Suprapubic skin (tissue), 4 donors: ENCODE measurements at places on chromosomes 2 and 18.

DNA sequence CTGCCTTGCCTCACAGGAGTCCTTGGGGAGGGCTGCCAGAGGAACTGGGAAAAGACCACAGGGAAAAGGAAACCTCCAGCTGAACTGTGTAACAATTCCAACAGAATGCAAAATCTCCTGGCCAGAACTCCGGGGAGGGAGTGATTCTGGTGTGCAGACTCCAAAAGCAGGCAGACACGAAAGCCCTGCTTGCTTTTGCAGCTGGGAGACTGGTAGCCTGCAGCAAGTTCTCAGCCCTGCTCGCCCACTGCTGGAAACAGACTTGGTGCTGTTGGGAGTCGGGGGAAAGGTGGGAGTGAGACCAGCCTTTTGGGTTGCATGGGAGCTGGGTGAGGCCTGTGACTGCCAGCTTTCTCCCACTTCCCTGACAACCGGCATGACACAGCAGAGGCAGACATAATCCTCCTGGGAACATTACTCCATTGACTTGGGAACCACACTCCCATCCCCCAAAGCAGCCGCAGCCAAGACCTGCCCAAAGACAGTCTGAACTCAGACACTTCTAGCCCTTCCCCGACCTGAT is 26.0 kb upstream of the NMI start:
- DNase-seq: no peak

DNA sequence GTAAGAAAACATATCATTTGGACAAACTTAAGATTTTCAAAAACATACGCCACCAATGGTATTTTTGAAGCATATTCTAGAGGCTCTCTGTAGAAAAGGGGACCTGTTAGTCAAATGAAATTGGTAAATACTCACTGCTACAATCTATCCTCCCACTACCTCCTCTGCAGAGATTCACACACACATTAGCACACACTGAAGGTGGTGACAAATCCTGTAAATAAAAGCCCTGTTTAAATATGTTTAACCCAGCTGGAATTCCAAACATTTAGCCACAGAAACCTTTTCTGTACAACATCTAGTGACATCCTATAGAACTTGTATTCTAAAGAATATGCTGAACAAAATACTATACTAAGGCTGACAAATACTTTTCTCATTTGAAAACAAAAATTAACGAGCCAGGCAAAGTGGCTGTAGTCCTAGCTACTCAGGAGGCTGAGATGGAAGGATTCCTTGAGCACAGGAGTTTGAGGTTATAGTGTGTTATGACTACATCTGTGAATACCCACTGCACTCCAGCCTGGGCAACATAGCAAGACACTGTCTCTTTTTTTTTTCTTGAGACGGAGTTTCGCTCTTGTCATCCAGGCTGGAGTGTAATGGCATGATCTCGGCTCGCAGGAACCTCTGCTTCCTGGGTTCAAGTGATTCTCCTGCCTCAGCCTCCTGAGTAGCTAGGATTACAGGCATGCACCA is 25.9 kb downstream of the ALS2 start:
- no peak for DNase-seq

DNA sequence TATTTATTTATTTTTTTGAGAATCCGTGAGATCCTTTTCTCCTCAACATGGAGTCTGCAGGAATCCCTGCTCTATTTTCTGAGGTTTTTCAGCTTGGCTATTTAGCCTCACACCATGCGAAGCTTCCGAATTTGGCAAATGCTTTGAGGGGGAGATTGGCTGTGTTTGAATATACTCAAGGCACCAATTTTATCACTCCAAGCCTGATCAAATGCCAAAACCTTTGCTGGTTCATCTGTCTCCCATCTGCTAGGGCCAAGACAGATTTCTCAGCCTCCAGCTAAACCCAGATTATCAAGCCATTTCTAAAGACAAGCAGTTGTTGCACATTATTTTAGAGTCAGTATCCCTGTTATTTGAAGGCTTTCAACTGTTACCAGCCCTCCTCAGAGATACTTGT is 295.7 kb downstream of the XIRP2 start:
- no peak for DNase-seq

GRCh38 chr2:218623366-218623705 is 15.6 kb downstream of the PLCD4 start:
- no peak for DNase-seq

DNA sequence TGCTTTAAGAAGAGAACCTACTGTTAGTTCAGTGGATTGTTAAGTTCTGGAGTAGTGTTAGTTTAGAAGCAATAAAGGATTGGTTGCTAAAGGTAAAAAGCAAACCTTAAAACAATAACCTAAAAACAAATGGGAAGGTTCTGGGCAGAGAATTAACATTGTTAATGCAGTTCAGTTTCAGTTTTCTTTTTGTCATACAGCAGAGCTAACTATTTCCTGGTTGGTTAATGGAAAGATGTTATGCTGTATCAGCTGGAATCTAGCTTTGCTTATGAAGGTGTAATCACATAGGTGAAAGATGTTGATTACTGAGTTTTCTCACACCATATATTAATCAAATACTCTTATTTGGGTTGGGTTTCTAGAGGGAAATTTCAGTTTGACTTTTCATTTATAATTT is 23.8 kb downstream of the SMAD4 start:
- DNase-seq: no peak

- DNase-seq: no peak
Observed at GRCh38 chr2:181742361-181742760, 62.0 kb upstream of the NEUROD1 start.

GRCh38 chr2:4122726-4123125 is 419.4 kb downstream of the DCDC2C start:
- DNase-seq: no peak

DNA sequence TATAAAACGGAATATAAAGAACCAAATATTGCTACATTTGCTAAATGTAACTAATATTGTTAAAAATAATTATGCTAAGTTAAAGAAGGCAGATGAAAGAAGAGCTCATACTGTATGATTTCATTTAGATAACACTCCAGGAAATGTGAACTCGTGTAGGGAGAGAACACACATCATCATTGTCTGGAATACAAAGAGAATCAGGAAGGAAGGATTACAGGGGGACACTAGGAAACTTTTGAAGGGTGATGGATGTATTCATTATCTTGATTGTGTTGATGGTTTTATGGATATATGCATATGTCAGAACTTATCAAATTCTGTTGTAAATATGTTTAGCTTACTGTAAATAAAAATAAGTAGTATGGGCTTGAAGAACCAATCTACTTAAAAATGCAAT is 104.1 kb upstream of the TRIB2 start:
- DNase-seq: no peak

GRCh38 chr2:124147552-124147951 is 122.5 kb downstream of the CNTNAP5 start:
- no peak for DNase-seq

DNA sequence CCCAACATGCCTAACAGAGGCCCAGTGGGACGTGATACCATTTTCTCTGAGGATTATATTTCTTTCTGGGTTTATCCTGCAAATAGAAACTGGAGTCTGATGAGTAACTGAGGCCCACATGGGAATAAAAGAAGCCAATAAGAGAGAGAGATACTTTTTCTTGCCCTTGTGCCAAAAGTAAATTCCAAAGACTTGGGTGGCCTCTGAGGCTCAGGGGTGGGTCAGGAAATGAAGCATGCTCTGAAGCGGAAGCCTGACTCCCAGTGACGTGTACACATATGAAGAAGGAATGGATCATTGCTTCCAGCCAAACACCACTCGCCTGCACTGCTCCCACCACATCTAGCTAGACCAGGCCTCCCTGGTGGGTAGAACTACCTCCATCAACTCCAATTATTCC is 273.6 kb upstream of the NCKAP5 start:
- DNase-seq: no peak

GRCh38 chr18:8989017-8989416 is 113.5 kb upstream of the NDUFV2 start:
- DNase-seq: no peak

GRCh38 chr2:230864605-230865306 is at the start of gene ITM2C:
TSS of gene ITM2C (plus strand) at chr2:230864942. CDS start at chr2:230865026, 84 bp downstream.
- DNase-seq: no peak

GRCh38 chr18:72444111-72444797 is 99.9 kb downstream of the CBLN2 start:
- DNase-seq: no peak

DNA sequence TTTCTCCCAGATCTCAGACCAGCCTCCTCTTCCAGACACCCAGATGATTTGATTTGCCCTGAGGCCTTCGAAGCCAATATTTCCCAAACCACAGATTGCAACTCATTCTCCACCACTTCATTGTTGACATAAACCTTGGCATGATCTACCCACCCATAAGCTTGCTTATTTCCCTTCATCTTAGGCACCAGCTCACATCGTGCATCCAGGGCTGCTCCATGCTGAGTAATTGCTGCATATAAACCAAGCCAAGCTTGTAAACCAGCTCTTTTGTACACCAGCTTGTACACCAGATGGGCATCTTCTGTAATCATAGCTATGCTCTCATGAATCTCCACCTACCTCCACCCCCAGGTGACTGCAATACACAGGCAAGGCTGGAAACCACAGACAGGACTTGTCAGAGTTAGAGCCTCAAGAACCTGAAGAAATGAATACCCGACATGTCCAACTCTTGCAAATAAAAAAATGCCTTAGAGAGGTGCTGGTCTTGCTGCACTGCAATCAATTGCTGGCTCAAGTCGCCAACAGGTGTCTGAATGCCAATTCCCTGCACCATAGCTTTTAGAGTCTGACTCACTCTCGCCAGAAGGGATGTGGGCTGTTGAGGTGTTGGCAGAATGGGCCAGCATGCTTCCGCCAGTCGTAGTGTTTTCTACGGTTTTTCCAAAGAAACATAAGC is 31.5 kb downstream of the TRABD2A start:
- no peak for DNase-seq

GRCh38 chr2:69570474-69570873 is 73.1 kb downstream of the AAK1 start:
- no peak for DNase-seq

DNA sequence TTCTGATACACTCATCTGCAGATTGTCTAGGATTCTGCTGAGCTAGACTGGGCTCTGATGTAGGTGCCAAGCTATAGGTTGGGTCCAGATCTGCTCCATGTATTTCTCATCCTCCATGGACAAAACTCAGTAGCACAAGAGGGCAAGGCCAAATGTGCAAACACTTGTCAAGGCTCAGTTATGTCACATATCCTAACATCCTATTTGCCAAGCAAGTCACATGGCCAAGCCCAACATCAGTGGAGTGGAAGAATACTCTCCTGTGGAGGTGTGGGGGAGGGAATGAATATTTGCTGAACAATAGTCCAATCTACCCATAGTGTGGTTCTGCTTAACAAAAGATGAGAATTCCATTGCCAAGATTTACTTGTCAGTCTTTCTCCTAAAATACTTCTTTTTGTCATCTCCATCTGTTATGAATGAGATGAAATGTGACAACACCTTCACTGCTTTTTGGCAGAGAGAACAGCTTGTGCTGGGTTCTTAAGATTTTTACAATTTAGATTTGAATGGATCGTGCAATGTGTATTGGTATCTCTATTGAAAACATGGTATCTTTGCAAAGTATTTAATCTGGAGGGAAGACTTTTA is 89.9 kb downstream of the OXER1 start:
- DNase-seq: no peak

- DNase-seq: peak; percentile 39
Observed at GRCh38 chr2:72996117-72996502, 75.4 kb downstream of the SFXN5 start.

DNA sequence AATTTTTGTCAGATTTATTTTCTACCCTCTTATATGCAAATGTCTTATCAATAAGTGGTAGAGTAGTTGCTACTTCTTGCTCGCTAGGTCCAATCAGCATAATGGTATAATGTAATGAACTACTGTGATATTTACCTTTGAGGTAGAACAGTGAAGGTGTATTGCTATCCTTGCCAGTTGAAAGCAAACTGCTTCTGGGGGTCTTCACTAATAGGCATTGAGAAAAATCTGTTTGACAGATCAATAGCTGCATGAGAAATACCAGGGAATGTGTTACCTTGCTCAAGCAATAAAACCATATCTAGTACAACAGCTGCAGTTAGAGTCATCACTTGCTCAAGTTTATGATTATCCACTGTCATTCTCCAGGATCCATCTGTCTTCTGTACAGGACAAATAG is 50.1 kb upstream of the EFEMP1 start:
- DNase-seq: no peak

GRCh38 chr18:79534356-79534755 is 138.6 kb downstream of the NFATC1 start:
- DNase-seq: no peak

- no peak for DNase-seq
Observed at GRCh38 chr2:143525402-143525860, 396.2 kb downstream of the ARHGAP15 start.

- no peak for DNase-seq
Observed at GRCh38 chr2:128502200-128502599, 183.5 kb upstream of the HS6ST1 start.

GRCh38 chr2:159521272-159521671 is 95.1 kb downstream of the BAZ2B start:
- no peak for DNase-seq

GRCh38 chr2:68428746-68429145 is 38.3 kb downstream of the FBXO48 start:
- no peak for DNase-seq

GRCh38 chr2:36572054-36572718 is 25.8 kb downstream of the FEZ2 start:
- DNase-seq: no peak

DNA sequence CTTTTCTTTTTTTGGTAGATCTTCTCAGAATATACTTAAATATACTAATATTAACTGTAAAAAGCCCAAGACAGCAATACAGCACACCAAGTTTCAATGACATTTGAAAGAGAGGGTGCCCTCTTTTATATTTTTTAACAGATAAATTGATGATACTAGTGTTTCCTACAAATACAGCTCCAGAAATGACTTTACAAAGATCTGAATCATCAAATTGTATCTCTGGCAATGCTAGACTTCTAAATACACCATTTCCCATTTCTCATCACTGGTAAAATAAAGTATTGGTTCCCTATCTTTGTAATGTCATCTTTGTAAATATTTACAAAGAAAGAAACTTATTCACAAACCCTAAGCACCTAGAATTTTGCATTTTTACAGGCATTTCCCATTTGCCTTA is 281.3 kb downstream of the EXOC6B start:
- no peak for DNase-seq

DNA sequence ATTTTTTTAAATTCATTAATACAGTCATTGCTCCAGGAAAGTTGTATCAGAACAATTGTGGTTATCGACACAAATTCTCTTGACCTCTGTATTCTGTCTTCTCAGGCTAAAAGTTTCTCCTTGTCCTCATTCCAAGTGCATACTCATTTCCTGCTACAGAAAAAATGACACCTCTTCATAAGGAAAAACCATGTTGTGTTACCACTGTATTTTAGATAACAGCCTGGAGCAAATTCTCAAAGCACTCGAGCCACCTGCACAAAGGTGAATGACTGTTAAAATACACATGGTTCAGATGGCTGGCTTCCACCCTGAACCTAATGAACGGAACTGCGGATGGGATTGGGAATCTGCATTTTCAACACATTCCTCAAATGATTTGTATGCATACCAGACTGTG is 586.5 kb downstream of the EPHA4 start:
- no peak for DNase-seq

DNA sequence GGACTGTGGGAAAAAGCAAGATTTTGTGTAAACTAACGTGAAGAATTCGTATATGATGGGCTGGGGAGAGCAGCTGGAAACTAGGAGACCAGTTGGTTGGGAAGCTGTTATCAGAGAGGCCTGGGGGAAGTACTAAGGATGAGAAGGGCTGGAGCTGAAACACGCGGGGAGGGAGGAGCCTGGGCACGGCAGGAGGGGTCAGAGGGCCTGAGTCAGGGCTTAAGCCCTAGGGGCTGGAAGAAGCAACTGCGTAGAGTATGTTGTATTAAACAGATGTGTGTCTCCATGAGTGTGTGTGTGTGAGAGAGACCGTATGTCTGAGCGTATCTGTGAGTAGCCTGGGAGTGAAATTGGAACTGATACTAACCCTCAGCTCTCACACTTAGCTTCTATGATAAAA is 8.4 kb downstream of the POMC start:
- DNase-seq: no peak
